Body of pancreas (tissue), 4 donors: ENCODE measurements at places on chromosomes 1 and 21. TPM values are rescaled to one million over a fixed set of nuclear protein-coding genes. Genes with fewer than 3 reads are reported as not detected.

Gene LRRC39
- total RNA-seq, result 1.8 TPM

Gene TBX19
- total RNA-seq, result 2.0 TPM

Gene CRP
- 1.6 TPM for total RNA-seq

- DNase-seq, result no peak
Measured at GRCh38 chr1:31891280-31891679, 46.9 kb downstream of the PTP4A2 start.
